ENCODE measurements at places on chromosomes 5 and 9.
A peak's percentile ranks its signal among the peaks of the same experiment; 100 is the strongest.

DNA sequence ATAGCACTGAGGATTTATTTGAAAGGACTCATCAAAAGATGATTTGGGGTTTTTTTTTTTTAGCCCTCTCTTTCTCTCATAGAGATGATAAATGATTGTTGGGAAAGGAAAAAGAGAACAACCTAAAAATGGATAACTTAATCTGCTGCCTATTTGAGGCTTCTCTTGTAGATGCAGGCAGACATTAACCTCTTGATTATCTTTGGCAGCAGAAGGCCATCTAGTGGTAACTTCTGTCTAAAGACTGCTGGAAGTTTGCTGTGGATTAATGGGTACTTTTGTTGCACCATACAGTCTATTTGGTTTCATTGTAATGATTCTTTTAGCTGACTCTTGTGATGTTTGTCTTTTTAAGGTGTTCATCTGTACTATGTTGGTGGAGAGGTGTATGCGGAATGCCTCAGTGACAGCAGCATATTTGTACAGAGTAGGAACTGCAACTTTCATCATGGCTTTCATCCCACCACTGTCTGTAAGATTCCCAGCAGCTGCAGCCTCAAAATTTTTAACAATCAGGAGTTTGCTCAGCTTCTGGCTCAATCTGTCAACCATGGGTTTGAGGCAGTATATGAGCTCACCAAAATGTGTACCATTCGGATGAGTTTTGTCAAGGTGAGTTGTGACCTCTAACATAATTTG lies 18.8 kb downstream of the SMIM32 start:
- no peak for DNase-seq

DNA sequence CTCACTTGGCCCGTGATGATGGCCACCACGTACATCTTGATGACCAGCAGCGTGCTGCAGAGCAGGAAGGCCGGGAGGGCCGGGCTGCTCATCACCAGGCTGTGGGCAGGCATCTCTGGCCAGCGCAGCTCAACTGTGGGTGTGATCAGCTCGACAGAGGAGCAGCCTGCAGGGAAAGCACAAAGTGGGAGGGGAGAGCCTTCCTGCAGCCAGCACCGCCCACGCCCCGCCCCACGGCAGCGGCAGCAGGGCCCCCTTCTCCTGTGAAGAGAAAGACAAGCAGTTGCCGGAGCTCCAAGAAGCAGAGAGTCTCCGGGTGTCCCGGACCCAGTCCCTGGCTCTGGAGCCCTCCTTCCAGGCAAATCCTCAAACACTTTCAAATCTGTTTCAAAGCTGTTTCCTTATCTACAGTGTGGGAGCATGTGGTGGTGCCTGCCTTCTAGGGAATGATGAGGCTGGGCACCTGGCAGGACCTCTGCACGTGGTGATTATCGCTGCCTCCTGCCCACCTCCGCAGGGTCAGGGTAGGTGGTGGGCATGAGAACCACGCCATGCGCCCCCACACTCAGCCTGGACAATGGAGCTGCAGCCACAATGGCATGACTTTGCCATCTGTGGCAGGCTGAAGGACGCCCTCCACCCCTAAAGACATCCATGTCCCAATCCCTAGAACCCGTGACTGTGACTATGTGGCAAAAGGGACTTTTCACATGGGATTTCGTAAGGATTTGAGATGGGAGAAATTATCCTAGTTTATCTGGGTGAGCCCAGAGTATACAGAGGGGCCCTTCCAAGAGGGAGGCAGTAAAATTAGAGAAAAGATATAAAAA lies at the start of gene PTGES:
Gene PTGES (minus strand): TSS at position 143 of the 830 bp plus-strand sequence. CDS start 30 bp downstream, at position 113.
- peak; percentile 25 for DNase-seq

GRCh38 chr5:173237875-173238220 lies 2.8 kb upstream of the NKX2-5 start:
- DNase-seq = no peak

DNA sequence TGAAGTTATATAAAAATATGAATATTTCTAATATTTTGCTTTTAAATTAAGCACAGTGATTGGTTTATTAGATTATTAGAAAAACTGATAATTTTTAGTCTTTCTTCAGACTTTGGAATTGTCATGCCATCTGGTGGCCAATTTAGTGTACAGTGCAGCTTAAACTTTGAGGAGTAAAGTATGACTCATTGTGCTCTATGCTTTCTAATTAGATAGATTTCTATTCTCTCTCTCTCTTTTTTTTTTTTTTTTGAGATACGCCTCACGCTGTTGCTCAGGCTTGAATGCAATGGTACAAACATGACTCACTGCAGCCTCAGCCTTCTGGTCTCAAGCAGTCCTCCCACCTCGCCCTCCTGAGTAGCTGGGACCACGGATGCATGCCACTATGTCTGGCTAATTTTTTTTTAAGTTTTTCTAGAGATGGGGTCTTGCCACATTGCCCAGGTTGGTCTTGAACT lies 42.1 kb upstream of the GPR21 start:
- DNase-seq = peak; percentile 78

DNA sequence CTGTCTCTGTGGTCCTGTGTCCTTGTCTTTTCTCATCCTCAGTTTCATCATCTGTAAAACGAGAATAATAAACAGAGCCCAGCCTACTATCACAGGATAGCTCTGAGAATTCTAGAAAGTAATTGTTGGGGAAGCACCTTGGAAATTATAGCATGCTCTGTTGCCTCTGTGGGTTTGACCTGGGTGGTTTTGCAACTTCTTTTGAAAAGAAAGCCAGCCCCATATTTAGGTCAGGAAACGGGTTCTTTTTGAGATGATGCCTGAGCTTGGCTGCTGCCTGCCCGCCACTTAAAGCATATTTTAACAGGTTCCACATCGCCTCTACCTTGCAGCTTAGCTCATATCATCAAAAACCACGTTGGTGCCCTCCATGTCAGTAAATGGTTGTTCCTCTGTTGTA lies 111.1 kb downstream of the TLR4 start:
- no peak for DNase-seq

DNA sequence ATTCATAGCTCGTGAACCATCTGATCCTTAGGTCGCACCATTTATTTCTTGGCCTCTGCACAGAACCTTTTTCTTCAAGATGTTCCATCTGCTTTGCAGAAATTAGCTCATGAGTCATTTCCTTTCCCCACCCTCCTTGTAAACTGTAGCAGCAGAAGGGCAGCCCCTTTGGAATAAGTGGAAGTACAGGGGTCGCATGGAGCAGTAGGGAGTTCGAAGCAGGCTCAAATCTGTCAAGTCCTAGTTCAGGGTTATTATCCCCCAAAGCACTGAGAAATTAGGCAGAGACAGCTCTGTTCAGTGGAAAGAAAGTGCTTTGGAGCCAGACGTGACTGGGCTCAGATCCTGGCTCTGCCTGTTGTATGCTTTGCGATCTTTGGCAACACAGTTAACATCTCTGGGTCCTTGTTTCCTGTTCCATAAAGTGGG lies 84.2 kb downstream of the SGCD start:
- DNase-seq = no peak

- peak; percentile 81 for DNase-seq
Measured at GRCh38 chr9:121286973-121287741, 19.2 kb downstream of the GSN start.

DNA sequence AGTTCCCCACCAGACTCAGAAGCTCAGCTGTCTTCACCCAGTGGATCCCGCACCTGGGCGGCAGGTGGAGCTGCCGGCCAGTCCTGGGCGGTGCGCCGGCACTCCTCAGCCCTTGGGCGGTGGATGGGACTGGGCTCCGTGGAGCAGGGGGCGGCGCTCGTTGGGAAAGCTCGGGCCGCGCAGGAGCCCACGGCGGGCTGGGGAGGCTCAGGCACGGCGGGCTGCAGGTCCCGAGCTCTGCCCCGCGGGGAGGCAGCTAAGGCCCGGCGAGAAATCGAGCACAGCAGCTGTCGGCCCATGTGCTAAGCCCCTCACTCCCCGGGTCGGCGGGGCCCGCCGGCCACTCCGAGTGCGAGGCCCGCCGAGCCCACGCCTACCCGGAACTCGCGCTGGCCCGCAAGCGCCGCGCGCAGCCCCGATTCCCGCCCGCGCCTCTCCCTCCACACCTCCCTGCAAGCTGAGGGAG lies 560.0 kb downstream of the BRINP1 start:
- DNase-seq = no peak

- no peak for DNase-seq
Measured at GRCh38 chr9:85729882-85730281, 11.9 kb downstream of the AGTPBP1 start.

GRCh38 chr5:135851186-135851914 lies 16.9 kb downstream of the SLC25A48 start:
- DNase-seq = no peak

GRCh38 chr5:2752059-2752820 lies 763 bp upstream of the IRX2 start:
- DNase-seq = no peak

DNA sequence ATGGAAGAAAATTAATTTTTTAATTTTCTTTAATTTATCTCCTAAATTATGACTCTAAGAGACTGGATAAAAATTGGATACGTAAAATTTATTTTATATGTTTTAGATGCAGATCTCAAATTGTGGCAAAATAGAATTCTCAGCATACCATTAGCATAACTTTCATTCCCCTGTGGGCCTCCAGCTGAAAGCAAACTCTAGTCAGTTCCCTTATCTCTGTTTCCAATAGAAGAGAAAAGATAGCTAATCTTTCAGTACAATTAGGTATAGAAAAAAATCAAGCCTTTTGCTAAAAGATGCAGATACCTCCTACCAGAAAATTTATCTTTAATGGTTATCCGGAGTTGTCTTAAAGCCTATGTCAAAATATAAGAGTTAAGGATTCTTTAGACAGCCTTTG lies 1530.6 kb downstream of the EFNA5 start:
- no peak for DNase-seq

DNA sequence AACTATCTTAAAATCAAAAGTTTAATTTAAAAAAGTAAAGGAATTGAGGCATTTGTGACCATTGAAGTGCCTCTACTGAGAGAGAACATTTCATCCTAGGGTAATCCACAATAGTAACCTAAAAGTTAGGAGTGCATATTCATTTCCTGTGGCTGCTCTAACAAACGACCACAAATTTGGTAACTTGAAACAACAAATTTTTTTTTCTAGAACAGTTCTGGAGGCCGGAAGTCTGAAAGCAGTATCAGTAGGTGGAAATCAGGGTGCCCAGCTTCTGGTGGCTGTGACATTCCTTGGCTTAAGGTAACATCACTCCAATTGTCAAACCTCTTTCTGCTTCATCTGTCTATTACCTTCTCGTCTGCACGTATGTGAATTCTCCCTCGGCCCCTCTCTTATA lies 67.1 kb upstream of the SSBP2 start:
- no peak for DNase-seq

DNA sequence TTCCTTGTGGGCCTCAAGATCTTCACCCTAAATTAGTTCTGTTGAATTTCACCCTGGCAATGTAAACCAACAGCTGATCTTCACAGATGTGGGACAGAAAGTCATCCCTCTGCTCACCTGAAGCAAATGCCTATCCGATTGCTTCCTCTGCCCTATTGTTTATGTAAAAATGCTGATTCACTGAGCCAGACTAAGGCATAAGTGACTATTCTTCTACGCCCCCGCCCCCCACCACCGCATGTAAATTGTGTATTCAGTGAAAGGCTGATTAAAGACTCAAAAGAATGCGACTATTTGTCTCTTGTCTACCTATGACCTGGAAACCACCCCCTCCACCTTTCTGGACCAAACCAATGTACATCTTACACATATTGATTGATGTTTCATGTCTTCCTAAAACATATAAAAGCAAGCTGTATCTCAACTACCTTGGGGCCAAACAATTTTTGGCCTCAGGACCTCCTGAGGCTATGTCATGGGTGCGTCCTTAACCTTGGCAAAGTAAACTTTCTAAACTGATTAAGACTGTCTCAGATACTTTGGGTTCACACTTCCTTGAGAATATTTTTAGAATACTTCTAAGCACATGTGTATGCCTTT lies 129.7 kb upstream of the BOD1 start:
- no peak for DNase-seq

DNA sequence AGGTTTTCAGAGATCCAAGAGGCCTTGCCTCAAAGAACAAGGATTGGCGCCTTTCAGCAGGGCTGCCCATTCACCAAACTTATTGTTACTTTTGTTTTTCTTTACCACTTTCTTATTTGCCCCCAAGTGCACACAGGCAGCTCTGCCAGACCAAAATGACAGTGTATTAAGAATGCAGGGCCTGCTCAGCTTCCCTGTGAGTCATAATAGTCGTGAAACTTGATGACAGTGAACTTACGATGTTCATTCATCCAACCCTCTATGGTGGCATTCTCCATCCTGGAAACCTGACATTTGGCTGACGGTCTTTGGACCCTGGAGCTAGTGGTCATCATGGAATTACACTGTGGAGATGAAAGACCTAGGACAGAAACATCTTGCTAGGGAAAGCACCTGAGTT lies 44.3 kb downstream of the UBE2QL1 start:
- DNase-seq = no peak

DNA sequence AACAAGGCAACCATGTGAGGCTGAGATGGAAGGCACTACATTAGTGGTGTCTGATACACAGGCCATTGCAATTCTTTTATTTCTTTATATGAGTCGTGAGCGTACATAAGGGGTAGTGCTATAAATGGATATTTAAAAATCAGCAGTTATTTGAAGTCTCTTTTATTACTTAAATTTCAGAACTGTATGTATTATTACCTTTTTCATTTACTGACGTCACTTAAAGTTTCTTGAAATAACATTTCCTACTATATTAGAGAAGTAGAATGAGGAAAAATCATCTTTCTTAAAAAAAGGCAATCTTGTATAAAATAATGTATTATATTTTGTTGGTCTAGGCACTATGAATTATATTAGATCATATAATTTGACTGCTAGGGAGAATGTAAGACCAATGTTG lies 280.9 kb upstream of the CYLC2 start:
- DNase-seq = no peak

DNA sequence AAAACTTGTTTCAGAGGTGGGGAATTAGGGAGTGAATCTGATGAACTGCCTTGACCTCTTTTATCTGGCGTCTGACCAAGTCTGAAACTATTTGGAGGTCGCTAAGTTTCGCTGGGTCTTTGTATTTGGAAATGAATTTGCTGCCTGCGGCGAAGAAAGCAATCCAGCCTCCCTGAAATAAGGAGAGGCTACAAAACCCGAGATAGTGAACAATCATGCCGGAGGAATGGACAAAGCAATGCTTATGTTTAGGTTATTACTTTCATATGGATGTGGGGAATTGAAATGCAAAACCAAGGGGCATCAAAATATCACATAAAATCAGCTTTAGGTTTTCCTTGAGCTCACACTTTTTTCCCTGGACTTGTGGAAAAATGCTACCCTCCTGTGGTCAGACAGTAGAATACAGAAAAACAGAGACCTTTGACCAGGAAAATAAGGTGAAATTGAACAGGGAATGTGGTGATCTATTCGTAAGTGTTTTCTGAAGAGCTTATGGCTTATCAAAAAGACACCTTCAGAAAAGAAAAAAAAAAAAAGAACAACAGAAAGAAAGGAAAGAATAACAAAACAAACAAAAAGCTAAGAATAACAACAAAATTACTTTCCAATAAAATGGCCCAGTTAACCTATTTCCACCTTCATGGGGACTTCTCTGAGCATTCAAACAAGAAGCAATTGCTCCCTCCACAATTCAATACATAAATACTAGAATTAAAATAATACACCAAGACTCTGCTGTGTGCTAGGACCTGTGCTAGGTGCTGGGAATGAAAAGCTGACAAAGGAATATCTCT lies 68.6 kb upstream of the DPYSL3 start:
- DNase-seq = peak; percentile 48

GRCh38 chr9:35960039-35960655 lies 2.2 kb upstream of the OR2S2 start:
- DNase-seq = no peak
